ENCODE measurements at places on chromosomes 11 and 22.

GRCh38 chr11:91222830-91223229, 1000.0 kb upstream of the CHORDC1 start:
- no peak for DNase-seq

GRCh38 chr11:10002221-10002620, 291.8 kb downstream of the SBF2 start:
- no peak for DNase-seq

- no peak for DNase-seq
Measured at GRCh38 chr11:110473706-110474105, 44.0 kb downstream of the FDX1 start.

- DNase-seq: no peak
Measured at GRCh38 chr11:80255021-80255420, 814.2 kb upstream of the TENM4 start.

GRCh38 chr11:45149483-45150056, 3.1 kb downstream of the PRDM11 start:
- DNase-seq: no peak

GRCh38 chr11:61892085-61892370, 683 bp upstream of the FADS3 start:
- no peak for DNase-seq

GRCh38 chr11:15106201-15106965, 8.3 kb upstream of the INSC start:
- DNase-seq: no peak

DNA sequence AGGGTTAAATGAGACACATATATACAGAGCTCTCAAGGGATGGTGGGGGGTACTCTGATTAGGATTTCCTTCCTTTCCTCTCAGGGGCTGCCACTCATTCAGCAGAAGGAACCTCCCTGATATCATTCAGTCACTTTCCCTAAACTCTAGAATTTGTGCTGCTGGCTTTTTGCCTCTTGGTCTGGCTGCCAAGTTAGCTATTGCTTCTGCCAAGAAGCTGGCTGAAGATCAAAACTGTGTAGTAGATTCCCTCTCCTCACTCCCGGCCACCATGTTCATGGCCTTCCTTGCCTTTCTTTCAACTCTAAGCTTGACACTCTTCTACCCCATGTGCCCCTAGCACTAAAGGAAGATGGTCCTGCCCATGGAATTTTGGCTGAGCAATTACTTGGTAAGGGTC, 18.7 kb downstream of the SLC6A5 start:
- no peak for DNase-seq

DNA sequence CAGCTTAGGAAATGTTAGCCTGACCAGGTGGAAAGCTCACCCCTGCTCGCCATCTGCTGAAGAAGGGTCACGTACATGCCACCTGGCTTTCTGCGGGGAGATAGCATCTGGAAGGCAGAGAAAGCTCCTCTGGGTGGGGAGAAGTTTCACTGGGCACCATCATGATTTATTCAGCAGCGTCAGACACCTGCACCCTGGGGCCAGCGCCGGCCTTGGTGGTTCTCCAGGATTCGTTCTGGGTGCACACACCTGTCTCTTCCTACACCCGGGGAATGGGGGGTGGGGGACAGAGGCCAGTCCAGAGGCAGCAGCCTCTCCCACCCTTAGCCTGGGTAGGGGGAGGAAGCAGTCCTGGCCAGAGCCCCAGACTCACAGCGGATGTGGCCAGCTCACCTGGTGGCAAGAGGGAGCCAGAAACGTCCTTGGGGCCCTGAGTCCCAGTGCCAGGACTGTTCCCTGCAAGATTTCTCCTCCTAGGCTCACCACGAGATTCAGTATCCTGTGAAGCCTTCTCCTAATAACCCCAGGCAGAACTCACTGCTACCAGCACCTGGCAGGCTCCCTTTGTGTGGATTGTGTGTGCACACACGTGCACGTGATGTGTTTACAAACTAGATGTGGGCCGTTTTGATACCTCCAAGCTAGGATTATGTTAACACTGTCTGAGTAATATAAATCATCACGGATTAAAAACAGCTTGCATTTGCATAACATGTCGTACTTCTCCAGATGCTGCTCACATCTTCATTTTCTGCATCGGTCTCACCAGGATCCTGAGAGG, 17.3 kb upstream of the RASD2 start:
- no peak for DNase-seq

Data from Kasumi-1 (cell line).